ENCODE measurements at places on chromosomes 13 and 19. TPM values are rescaled to one million over a fixed set of nuclear protein-coding genes. Genes with fewer than 3 reads are reported as not detected.

Gene SETDB2
- 6.1 TPM for total RNA-seq

Gene COX7A1
- 0.60 TPM for total RNA-seq

Gene FFAR1
- not detected for total RNA-seq

Gene CEACAM8
- total RNA-seq = not detected

Gene ZNF497
- total RNA-seq = 0.93 TPM

- DNase-seq = no peak
These were observed 1.5 kb downstream of the DOCK9 start for GRCh38 chr13:98976338-98976737.

- DNase-seq = no peak
These were observed 664 bp downstream of the MAST3 start for GRCh38 chr19:18097993-18098890.

DNA sequence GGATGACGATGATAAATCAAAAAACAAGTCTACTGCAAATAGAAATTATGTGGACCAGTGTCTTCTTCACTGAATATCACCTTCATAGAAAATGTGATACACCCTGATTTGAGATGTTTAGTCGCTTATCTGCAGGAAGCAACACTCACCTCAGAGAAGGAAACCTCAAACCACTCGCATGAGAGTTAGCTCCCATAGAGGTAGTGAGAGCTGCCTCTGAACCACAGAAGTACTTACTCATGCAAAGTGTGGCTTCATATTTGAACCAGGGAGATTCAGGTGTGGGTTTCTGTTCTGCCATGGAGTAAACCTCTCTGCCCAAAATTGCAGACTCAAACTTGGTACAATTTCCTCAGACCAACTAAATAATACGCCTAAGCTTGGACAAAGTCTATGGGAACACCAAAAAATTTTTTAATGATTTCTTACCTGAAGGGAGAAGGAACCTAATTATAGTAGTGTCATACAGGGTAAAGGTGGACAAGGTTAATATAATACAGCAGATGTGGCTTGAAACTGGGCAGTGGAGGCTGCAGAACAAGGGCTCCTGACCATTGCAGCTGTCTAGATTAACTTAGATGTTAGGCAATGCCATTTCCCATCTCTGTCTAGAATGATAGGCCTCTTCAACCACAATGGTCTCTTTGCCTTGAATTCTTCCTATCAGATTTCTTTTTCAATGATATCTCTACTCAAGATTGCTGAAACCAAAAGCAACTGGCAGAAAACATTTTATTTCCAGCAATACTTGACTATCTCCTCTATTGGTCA, 29.6 kb upstream of the RCBTB2 start:
- no peak for DNase-seq

- DNase-seq = no peak
These were observed 8.1 kb downstream of the B3GLCT start for GRCh38 chr13:31207661-31208552.

- DNase-seq = peak; percentile 65
These were observed 113.9 kb downstream of the LRCH1 start for GRCh38 chr13:46666727-46667456.

DNA sequence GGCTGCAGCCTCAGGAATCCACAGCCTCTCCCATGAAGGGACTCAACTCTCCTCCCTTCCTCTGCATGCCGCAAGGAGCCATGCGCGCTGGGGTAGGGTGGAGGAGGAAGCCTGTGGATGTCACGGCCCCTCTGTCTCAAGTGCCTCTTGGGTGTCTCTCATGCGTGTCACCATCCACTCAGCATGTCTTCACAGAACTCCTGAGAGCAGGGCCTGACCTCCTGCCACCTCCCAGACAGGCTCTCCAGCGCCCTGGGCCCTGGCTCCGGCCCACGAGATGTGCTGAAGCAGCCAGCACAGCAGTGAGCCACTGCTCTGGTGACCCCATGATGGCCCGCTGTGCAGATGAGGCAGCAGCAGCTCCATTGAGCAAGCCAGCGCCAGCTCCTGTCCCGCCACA, 25.9 kb upstream of the SPACA7 start:
- no peak for DNase-seq

GRCh38 chr13:112773601-112774447, 84.0 kb downstream of the ATP11A start:
- DNase-seq = no peak

- DNase-seq = no peak
These were observed 35.4 kb downstream of the GSX1 start for GRCh38 chr13:27827646-27828045.

DNA sequence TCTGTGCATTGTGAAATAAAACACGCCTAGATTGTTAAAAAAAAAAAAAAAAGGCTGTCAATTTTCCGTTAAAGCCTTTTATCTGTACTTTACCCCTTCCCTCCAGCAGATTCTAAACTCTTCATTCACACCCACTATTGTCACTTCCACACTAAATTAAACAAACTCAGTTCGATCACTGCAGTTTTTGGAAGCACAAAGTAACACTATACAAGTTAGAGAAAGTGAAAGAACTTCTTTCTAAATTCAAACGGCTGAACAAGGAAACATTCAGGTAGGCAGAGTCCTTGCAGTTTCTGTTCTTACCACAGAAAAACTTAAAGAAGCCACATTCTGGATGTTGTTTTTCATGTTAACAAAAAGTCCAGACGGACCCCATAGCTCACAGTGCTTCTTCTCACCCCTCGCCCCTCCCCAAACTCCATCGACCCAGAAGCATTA, 27.5 kb upstream of the UBE2L5 start:
- no peak for DNase-seq

DNA sequence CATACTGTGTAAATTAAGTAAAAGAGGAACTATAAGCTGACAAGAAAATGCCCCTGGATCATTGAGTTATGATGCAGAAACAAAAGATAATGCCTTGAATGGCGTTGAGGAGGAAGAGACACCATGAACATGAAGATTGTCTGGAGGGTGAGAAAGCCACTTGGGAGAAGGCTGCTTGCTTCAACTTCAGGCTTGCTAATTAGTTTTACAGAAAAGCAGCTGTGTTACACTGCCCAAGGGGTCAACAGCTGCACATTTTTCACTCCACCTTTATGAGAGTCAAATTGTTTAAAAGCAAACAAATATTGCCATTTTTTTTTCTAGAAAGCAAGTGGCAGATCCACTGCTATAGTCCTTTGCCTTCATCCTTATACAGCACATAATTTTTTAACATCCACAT, 35.5 kb upstream of the KLF12 start:
- no peak for DNase-seq

All from H1 (cell line).